ENCODE measurements at places on chromosomes 3 and 15. TPM values are rescaled to one million over a fixed set of nuclear protein-coding genes. Genes with fewer than 3 reads are reported as not detected.

Gene CKMT1B
- total RNA-seq: not detected

Gene JMJD7
- total RNA-seq: 72.7 TPM

DNA sequence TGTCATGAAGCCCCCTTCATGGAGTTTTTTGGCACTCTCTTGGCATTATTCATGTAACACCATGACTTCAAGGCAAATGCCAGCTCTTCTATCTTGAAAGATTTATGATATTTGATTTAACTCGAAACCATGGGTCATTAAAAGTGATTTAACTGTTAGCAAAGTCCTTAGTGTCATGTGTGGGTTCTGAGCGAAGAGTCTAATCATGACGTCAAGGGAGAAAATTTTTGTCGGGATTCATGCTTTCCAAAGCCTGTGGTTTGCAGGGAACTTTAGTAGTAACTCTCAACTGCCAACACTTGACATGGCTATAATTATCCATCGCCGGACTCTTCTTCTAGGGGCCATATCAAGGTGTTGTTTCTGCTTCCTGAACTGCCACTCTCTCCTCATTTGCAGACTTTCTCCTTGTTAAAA, 11.5 kb downstream of the GXYLT2 start:
- DNase-seq: no peak

GRCh38 chr3:180284331-180285110, 247.8 kb upstream of the PEX5L start:
- DNase-seq: no peak

GRCh38 chr3:187186801-187187421, 10.4 kb upstream of the RTP1 start:
- no peak for DNase-seq

GRCh38 chr3:183922421-183922820, 37.7 kb upstream of the PARL start:
- no peak for DNase-seq
